Activated CD8-positive, alpha-beta T cell treated with anti-CD3 and anti-CD28 coated beads, Interleukin-2, amount 10 ng/mL, durations not matched to agents 7 days and 5 days (primary cell): ENCODE measurements at places on chromosomes 3 and 15. TPM values are rescaled to one million over a fixed set of nuclear protein-coding genes. Genes with fewer than 3 reads are reported as not detected.

Gene MASP1
- total RNA-seq, result not detected

Gene SLC2A2
- not detected for total RNA-seq

Gene ACSBG1
- 0.81 TPM for total RNA-seq

Gene CCDC33
- not detected for total RNA-seq

GRCh38 chr15:101543431-101543830, 53.9 kb upstream of the PCSK6 start:
- no peak for DNase-seq
- H3K4me3 ChIP-seq, result no peak overlapping the region
- H3K27ac ChIP-seq, result no peak overlapping the region
- no peaks in the 10 kb centered on the region for H3K4me1 ChIP-seq
- no peaks in the 10 kb centered on the region for H3K36me3 ChIP-seq

- DNase-seq, result no peak
- no peak overlapping the region for H3K4me3 ChIP-seq
- no peaks in the 10 kb centered on the region for H3K4me1 ChIP-seq
- H3K27ac ChIP-seq, result no peak overlapping the region
- no peaks in the 10 kb centered on the region for H3K36me3 ChIP-seq
- H3K27me3 ChIP-seq, result no peaks in the 10 kb centered on the region
Measured at GRCh38 chr3:126154391-126155279, 25.8 kb downstream of the ALDH1L1 start.

- DNase-seq, result no peak
- no peak overlapping the region for H3K4me3 ChIP-seq
- no peak overlapping the region for H3K27ac ChIP-seq
- H3K36me3 ChIP-seq, result no peaks in the 10 kb centered on the region
- no peaks in the 10 kb centered on the region for H3K27me3 ChIP-seq
Measured at GRCh38 chr3:15815696-15816095, 17.9 kb upstream of the ANKRD28 start.

- H3K4me3 ChIP-seq, result peak overlapping the region; percentile 83
- H3K36me3 ChIP-seq, result no peaks in the 10 kb centered on the region
- peaks cover 61% of the 10 kb centered on the region for H3K27me3 ChIP-seq
- H3K27ac ChIP-seq, result no peak overlapping the region
- H3K4me1 ChIP-seq, result peaks cover 13% of the 10 kb centered on the region
Measured at GRCh38 chr15:44194323-44195150, 534 bp downstream of the FRMD5 start.

DNA sequence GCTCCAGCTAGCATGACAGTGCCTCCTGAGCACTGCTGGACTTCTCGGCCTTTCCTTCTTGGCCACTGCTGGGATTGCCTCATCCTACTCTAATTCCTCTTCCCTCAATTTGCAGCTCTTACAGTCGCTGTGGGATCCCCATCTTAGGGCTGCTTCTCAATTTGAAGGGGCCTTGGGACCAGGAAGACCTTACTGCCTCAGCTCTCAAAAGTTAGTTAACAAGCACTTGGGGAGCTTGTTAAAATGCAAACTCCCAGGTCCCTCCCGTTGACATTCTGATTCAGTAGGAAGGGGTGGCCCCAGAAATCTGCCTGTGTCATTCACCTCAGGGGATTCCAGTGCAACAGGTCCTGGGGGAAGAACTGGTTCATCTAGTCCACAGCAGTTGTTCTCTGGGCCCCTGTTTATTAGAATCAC, 14.8 kb downstream of the BDH1 start:
- no peaks in the 10 kb centered on the region for H3K27me3 ChIP-seq
- peak overlapping the region; percentile 60 for H3K27ac ChIP-seq
- peaks cover 3% of the 10 kb centered on the region for H3K4me1 ChIP-seq
- no peak overlapping the region for H3K4me3 ChIP-seq
